ENCODE measurements at places on chromosomes 6 and 20.

GRCh38 chr6:85406641-85407075, 43.2 kb upstream of the NT5E start:
- no peak for DNase-seq
- H3K4me3 ChIP-seq: no peak overlapping the region
- H3K27ac ChIP-seq: no peak overlapping the region
- H3K4me1 ChIP-seq: peaks cover 8% of the 10 kb centered on the region
- H3K36me3 ChIP-seq: no peaks in the 10 kb centered on the region

- no peak for DNase-seq
- no peak overlapping the region for H3K27ac ChIP-seq
- no peaks in the 10 kb centered on the region for H3K36me3 ChIP-seq
- H3K4me3 ChIP-seq: no peak overlapping the region
- no peaks in the 10 kb centered on the region for H3K4me1 ChIP-seq
These were observed 30.0 kb downstream of the SLC22A3 start for GRCh38 chr6:160378218-160378617.

DNA sequence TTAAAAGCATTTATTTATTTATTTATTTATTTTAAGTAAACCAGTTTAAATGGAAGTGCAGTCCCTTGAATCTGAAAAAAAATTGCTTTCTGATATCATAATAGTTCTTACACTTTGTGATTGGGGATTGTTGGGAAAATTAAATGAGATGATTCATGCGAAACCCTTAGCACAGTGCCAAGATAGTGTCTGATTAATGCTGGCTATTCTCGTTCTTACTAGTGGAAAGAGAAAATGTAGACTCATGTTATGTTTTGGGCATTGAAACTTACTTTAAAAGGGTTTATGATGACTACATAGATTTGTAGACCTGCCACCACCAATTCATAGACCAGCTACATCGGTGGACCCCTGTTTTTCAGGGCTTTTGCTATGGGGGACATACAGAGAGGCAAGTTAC, 229.2 kb upstream of the ZFP64 start:
- no peak overlapping the region for H3K27ac ChIP-seq
- H3K4me3 ChIP-seq: no peak overlapping the region
- DNase-seq: no peak
- H3K36me3 ChIP-seq: no peaks in the 10 kb centered on the region
- no peaks in the 10 kb centered on the region for H3K27me3 ChIP-seq

DNA sequence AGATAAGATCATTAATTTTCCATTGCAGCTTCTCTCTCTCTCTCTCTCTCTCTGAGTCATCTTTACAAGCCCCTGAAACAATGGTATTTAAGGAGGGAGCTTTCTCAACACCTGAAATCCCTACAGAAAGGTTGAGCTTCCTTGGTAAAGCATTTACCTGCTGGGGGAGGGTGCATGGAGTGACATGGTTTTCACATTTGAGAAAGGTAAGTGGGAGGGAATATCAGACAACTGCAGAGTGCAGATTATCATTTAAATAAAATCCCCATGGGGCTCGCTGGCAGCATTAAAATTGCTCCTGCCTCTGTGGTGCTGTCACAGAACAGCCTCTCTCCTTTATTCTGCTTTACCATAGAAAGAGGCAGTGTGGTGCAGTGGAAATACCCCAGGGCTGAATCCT, 10.3 kb upstream of the PDYN start:
- no peak overlapping the region for H3K4me3 ChIP-seq
- DNase-seq: no peak
- peaks cover 9% of the 10 kb centered on the region for H3K27me3 ChIP-seq
- H3K4me1 ChIP-seq: no peaks in the 10 kb centered on the region
- H3K36me3 ChIP-seq: no peaks in the 10 kb centered on the region

GRCh38 chr20:15756754-15757115, 816.5 kb downstream of the KIF16B start:
- H3K27ac ChIP-seq: no peak overlapping the region
- no peaks in the 10 kb centered on the region for H3K27me3 ChIP-seq
- DNase-seq: no peak
- no peak overlapping the region for H3K4me3 ChIP-seq

Data from neural progenitor cell (in vitro differentiated cells).